ENCODE measurements at places on chromosomes 1 and 21.
A peak's percentile ranks its signal among the peaks of the same experiment; 100 is the strongest.

GRCh38 chr1:202034683-202035462 is 24.5 kb downstream of the ELF3 start:
- H3K27me3 ChIP-seq: 0 out of 2 replicates have a peak, but pooled peaks cover 1% of the 10 kb centered on the region
- H3K27ac ChIP-seq: no peak overlapping the region
- peaks cover 11% of the 10 kb centered on the region for H3K4me1 ChIP-seq

GRCh38 chr1:164787834-164788231 is 228.8 kb downstream of the PBX1 start:
- H3K36me3 ChIP-seq: no peaks in the 10 kb centered on the region
- no peak overlapping the region for H3K27ac ChIP-seq
- H3K4me3 ChIP-seq: no peak overlapping the region
- peaks cover 26% of the 10 kb centered on the region for H3K4me1 ChIP-seq

DNA sequence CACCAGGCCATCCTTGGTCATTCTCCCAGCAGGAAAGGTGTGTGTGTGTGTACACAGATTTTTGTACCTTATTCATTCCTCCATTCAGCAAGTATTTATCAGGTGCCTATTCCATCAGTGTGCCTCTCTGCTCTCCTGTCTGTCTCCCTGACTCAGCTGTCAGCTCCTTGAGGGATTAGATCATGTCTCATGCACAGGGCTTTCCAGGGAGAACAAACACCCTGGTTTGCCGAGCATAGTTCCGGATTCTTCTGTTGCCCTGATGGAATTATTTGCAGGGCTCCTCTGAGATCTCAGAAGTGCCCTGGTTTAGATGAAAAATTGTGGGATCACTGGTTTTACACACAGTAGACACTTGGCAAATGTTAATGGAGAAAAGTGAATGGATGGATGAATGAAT is 8.1 kb upstream of the SDHB start:
- no peak for DNase-seq
- H3K36me3 ChIP-seq: no peaks in the 10 kb centered on the region
- no peak overlapping the region for H3K27ac ChIP-seq

DNA sequence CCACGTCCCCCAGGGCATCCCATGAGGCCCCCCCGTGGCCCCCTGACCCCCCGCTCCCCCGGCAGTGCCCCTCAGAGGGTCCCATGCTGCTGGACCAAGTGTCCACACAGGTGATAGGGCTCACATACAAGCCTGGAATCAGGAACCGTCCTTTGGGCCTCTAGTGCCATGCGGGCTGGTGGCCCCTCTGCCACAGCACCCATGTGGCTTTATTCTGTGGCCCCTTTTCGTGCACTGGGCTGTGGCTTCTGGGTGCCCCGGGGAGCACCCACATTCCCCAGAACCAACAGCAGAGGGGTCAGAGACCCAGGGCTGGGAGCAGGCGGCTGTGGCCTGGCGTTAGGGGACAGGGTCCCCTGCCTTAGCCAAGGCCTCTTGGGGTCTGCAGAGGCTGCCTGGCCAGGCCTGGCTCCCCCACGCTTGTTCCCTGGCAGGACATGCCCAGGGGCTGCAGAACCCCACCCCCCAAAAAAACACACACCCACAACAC is 31.7 kb downstream of the SLC19A1 start:
- no peak overlapping the region for H3K27ac ChIP-seq
- H3K36me3 ChIP-seq: no peaks in the 10 kb centered on the region
- H3K4me3 ChIP-seq: no peak overlapping the region

GRCh38 chr1:34842952-34843371 is 16.6 kb downstream of the SMIM12 start:
- H3K27me3 ChIP-seq: no peaks in the 10 kb centered on the region
- no peaks in the 10 kb centered on the region for H3K36me3 ChIP-seq
- no peak overlapping the region for H3K27ac ChIP-seq
- no peak overlapping the region for H3K4me3 ChIP-seq
- H3K4me1 ChIP-seq: 0 out of 2 replicates have a peak, but pooled peaks cover 6% of the 10 kb centered on the region

GRCh38 chr21:42258150-42258884 is 39.4 kb downstream of the ABCG1 start:
- no peaks in the 10 kb centered on the region for H3K4me1 ChIP-seq
- H3K4me3 ChIP-seq: no peak overlapping the region
- no peak overlapping the region for H3K27ac ChIP-seq
- H3K36me3 ChIP-seq: no peaks in the 10 kb centered on the region

DNA sequence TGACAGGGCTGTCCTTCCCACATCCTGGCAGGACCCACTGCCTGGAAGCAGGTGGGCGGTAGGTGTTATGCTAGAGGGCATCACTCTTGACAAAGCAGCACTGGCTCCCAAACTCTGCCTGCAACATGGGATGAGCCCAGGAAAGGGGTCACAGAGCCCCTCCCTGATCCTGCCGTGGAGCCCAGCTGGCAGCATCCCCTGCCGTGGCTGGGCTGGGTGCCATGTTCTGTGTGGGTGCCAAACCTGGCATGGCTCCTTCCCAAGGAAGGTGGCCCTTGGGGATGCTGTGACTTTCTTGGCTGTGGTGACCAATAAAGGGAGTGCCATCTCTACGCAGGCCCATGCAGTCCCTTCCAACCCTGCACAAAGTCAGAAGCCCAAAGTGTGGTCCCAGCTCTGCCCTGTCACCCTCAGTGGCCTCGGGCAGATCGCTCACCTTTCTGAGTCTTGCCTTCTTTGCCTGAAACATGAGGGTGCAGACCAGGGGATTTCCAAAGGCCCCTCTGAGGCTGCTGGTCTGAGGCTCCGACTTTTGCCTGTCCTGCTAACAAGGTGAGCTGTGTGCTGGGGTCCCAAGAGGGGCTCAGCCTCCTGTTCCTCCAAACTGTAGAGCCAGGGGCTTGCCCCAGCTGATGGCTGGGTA is 6.0 kb downstream of the CDK18 start:
- no peak overlapping the region for H3K4me3 ChIP-seq
- DNase-seq: no peak
- no peaks in the 10 kb centered on the region for H3K36me3 ChIP-seq
- H3K4me1 ChIP-seq: no peaks in the 10 kb centered on the region
- peaks cover 14% of the 10 kb centered on the region for H3K27me3 ChIP-seq
- H3K27ac ChIP-seq: no peak overlapping the region

DNA sequence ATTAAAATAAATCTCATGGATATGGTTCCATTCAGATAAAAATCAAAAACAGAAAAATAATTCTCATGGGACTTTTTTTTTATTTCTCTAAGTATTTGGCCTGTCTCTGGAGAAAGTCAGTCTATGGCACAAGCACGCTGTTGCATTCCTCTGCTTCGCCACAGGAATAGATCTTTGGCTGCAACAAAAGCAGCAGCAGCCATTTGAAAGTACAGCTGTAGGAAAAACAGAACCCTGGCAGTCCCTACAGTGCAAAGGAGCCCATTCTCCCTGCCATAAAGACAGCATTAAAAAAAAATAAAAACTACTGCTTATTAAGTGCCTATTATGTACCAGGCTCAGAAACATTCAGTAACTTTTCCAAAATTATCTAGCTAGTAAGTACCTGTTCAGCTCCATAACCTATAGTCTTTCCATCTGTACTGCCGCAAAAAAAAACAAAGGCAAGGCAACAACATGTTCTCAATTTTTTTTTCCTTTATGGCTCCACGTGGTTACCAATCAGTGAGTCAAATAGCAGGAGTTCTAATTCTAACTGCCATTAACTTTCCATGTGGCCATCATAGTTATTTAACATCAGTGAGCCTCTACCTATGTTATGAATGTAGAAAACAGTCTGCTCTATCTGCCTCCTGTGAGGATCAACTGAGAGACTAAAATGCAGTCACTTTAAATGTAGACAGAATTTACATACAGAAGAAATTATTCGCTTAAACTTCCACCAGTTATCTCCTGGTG is 22.7 kb downstream of the SLC35D1 start:
- H3K27me3 ChIP-seq: no peaks in the 10 kb centered on the region
- peaks cover 12% of the 10 kb centered on the region for H3K36me3 ChIP-seq
- H3K4me3 ChIP-seq: no peak overlapping the region
- no peak overlapping the region for H3K27ac ChIP-seq
- peak; percentile 18 for DNase-seq
- H3K4me1 ChIP-seq: no peaks in the 10 kb centered on the region

DNA sequence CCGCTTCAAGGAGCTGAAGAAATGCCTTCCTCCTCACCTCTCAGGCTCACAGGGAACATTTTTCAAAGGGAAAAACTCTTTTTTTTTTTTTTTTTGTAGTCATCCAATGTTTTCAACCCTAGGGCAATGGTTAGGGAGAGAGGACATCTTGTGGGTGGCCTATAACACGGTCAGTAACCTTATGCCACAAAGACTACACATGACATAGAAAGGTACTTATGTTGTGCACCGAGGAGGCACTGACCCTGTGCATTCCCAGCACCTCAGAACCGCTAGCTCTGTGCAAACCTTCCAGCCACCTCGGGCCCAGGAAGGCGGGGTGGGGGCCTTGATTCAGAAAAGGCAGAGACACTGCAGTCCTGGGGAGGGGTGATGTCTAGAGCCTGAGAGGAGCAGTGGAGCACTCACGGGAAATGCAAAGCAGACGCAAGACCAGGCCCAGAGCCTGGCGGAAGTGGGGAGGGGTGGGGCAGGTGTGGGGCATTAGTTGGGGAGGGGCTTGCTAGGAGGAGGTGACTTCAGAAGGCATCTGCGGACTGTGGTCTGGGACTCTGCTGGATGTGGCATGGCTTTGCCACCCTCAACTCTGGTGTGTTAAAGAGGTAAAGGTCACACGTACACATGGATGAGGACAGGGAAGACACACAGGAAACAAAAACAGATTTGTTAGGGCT is 68.6 kb downstream of the MDM4 start:
- H3K27me3 ChIP-seq: no peaks in the 10 kb centered on the region
- no peaks in the 10 kb centered on the region for H3K36me3 ChIP-seq
- H3K4me3 ChIP-seq: no peak overlapping the region
- H3K4me1 ChIP-seq: peaks cover 5% of the 10 kb centered on the region
- DNase-seq: no peak
- no peak overlapping the region for H3K27ac ChIP-seq

- H3K4me3 ChIP-seq: peak overlapping the region; percentile 78
- no peaks in the 10 kb centered on the region for H3K27me3 ChIP-seq
- no peaks in the 10 kb centered on the region for H3K36me3 ChIP-seq
- peaks cover 10% of the 10 kb centered on the region for H3K4me1 ChIP-seq
Measured at GRCh38 chr1:29237852-29238619, 1.7 kb downstream of the PTPRU start.

DNA sequence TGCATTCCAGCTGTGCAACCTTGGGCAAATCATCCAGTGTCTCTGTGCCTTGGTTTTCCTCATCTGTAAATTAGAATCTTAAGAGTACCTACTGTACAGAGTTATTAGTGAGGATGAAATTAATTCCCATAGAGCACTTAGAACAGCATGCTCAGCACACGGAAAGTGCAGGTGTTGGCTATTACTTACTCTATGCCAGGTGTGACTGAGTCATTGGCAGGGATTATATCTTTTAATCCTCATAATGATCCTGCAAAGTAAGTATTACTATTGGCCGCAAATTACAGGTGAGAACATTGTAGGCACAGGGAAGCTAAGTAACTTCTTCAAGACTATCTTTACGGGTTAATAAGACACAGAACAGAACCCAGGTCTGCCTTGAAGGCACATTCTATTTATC is 6.3 kb upstream of the UBE2U start:
- no peaks in the 10 kb centered on the region for H3K36me3 ChIP-seq
- H3K4me1 ChIP-seq: peaks cover 14% of the 10 kb centered on the region
- no peak for DNase-seq
- H3K27me3 ChIP-seq: no peaks in the 10 kb centered on the region
- no peak overlapping the region for H3K27ac ChIP-seq
- no peak overlapping the region for H3K4me3 ChIP-seq

- no peak overlapping the region for H3K4me3 ChIP-seq
- peaks cover 5% of the 10 kb centered on the region for H3K27me3 ChIP-seq
- no peaks in the 10 kb centered on the region for H3K36me3 ChIP-seq
- H3K4me1 ChIP-seq: no peaks in the 10 kb centered on the region
Measured at GRCh38 chr1:3174487-3175247, 105.7 kb downstream of the PRDM16 start.

DNA sequence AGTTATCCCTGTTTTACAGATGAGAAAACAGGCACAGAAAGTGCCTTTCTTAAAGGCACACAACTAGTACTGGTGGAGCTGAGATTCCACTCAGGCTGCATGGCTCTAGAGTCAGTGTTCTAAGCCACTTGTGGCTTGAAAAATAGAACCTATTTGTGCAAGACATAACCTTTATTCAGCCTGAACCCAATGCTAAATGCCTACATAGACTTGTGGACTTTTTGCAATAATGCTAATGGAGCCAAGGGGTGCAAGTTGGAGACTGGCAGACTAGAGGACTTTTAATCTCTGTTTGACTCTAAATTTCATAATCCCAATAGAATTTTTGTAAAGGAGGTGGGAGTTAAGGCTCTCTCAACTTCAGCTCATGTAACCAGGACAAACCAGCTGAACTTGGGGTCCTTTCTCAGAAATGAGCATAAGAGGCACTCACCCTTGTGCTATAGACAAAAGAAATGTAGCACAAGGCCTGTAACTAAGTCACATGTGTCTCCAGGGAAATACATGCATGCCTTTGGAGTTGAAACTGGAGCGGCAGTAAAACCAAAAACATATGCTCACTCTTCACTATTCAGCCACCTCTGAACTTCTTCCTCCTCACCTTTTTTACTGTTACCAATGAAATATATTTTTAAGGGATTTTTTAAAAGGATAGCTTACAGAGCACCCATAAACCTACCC is 43.0 kb upstream of the AK4 start:
- H3K36me3 ChIP-seq: no peaks in the 10 kb centered on the region
- no peaks in the 10 kb centered on the region for H3K27me3 ChIP-seq
- H3K4me3 ChIP-seq: no peak overlapping the region
- DNase-seq: peak; percentile 39
- H3K4me1 ChIP-seq: no peaks in the 10 kb centered on the region
- H3K27ac ChIP-seq: no peak overlapping the region

- no peaks in the 10 kb centered on the region for H3K36me3 ChIP-seq
- no peak overlapping the region for H3K4me3 ChIP-seq
- H3K27ac ChIP-seq: no peak overlapping the region
- DNase-seq: peak; percentile 11
- H3K27me3 ChIP-seq: no peaks in the 10 kb centered on the region
Measured at GRCh38 chr1:247494767-247495166, 36.9 kb upstream of the OR2B11 start.

- no peaks in the 10 kb centered on the region for H3K36me3 ChIP-seq
- peak; percentile 57 for DNase-seq
- no peak overlapping the region for H3K4me3 ChIP-seq
- no peaks in the 10 kb centered on the region for H3K27me3 ChIP-seq
Measured at GRCh38 chr1:195415584-195415983, 1192.7 kb downstream of the KCNT2 start.

- H3K27ac ChIP-seq: peak overlapping the region; percentile 78
- H3K36me3 ChIP-seq: peaks cover 6% of the 10 kb centered on the region
- H3K4me3 ChIP-seq: peak overlapping the region; percentile 84
- DNase-seq: no peak
- no peaks in the 10 kb centered on the region for H3K27me3 ChIP-seq
Measured at GRCh38 chr1:52364235-52364839, 1.7 kb downstream of the CC2D1B start.

DNA sequence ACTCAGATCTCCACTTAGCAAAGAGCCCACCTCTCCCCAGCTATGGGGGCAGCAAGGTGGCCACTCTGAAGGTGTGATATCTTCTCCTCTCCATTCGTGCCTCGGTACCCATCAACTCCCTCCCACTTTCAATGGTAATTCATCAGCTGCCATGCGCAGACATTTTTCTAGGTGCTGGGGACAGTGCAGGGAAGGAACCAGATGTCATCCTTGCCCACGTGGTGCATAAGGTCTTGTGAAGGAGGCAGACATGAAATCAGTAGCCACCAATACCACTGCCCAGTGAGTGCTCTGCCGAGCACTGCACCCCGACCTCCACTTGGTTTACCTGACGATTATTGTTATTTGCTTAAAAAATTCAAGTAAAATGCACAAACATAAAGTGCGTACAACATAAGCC is 76.3 kb upstream of the CSF3R start:
- H3K27me3 ChIP-seq: no peaks in the 10 kb centered on the region
- H3K4me3 ChIP-seq: no peak overlapping the region
- no peak for DNase-seq
- no peak overlapping the region for H3K27ac ChIP-seq

- H3K27ac ChIP-seq: no peak overlapping the region
- H3K4me3 ChIP-seq: no peak overlapping the region
- no peaks in the 10 kb centered on the region for H3K4me1 ChIP-seq
- no peaks in the 10 kb centered on the region for H3K36me3 ChIP-seq
- no peak for DNase-seq
Measured at GRCh38 chr1:53460666-53461322, 1.6 kb downstream of the DMRTB1 start.

All from GM23248 (cell line).